NCI-H1694 treated with DMSO at 0.1 percent for 48 hours (cell line): ENCODE measurements at places on chromosomes 1 and 21.

GRCh38 chr1:5969168-5969567, 23.1 kb downstream of the NPHP4 start:
- no peak for DNase-seq

GRCh38 chr1:109214695-109215623, 1.2 kb downstream of the SARS1 start:
- DNase-seq, result peak; percentile 70

DNA sequence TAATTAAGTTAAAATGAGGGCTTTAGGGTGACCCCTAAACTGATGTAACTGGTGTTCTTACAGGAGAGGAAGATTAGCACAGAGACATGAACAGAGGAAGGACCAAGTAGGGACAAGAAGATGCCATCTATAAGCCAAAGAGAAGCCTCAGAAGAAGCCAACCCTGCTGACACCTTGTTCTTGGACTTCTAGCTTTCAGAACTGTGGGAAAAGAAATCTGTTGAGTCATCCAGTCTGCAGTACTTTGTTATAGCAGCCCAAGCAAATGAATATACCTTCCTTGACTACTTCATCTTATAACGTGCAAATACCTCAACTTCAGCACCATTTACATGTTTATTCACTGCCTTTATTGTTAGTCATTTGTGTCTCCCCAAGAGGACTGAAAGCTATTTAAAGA, 3.4 kb downstream of the ZBTB21 start:
- no peak for DNase-seq

GRCh38 chr1:26450908-26451307, 18.8 kb downstream of the DHDDS start:
- no peak for DNase-seq

DNA sequence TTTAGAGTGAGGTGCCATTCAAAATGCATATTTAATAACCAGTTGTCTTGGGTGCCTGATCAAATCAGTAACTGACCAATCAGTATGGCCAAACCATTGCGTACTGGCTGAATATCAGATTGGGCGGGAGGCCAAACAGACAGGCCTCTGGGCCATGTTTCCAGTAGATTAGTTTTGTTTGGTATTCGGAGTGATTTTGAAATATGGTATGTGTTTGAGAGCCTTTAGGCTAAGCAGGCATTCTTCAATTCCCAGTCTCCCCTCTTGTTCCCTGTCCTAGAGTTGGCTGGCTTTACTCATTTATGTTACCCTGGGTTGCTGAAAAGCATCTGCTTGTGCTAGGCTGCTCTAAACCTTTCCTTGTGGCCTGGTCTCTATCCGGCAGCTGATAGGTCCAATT, 80.1 kb downstream of the BACH1 start:
- DNase-seq, result no peak

GRCh38 chr1:78913950-78914349, 92.6 kb downstream of the ADGRL4 start:
- no peak for DNase-seq

DNA sequence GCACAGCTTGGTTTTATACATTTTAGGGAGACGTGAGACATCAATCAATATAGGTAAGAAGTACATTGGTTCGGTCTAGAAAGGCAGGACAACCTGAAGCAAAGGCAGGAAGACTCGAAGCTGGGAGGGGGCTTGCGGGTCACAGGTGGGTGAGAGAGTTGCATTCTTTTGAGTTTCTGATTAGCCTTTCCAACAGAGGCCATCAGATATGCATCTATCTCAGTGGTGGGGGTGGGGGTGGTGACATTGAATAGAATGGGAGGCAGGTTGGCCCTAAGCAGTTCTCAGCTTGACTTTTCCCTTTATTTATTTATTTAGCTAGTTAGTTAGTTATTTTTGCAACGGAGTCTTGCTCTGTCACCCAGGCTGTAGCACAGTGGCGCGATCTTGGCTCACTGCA, 85.6 kb downstream of the WDR4 start:
- no peak for DNase-seq

DNA sequence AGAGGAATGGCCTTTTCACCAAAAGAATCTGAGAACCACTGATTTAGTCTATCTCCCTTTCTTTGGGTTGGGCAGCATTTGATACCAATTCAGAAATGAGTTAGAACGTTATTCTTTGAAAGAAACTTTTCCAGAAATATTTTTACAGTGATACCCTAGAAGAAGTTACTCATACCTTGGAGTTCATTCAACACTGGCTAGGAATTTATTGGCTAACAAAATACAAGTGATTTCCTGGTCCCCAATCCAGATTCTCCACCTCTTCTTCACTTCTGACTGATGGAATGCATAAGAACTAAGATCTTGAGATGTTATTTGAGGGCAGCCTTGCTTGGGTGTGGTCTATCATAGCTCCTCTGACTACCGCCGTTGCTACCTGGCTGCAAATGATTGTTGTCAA, 9.4 kb downstream of the C1orf162 start:
- DNase-seq, result no peak

GRCh38 chr1:171434717-171435346, 50.5 kb upstream of the PRRC2C start:
- no peak for DNase-seq

DNA sequence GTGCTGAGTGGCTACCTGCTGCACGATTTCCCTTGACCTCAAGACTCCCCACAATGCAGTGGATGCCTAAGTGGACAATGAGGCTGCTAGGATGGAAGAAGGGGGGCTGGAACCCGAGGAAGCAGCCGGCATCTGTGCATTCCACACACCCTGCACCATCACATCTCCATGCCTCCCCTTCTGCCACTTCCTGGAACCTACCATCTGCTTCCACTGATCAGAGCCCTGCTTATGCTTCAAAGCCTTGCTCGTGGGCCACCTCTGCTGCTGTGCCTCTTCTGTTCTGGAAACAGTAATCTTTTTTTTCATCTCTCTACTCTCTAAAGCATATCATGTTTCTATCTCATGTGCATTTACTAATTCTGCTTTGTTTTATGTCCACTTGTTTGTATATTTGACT, 66.2 kb upstream of the WDR26 start:
- peak; percentile 94 for DNase-seq

GRCh38 chr1:169044971-169045370, 61.5 kb upstream of the ATP1B1 start:
- DNase-seq, result no peak

DNA sequence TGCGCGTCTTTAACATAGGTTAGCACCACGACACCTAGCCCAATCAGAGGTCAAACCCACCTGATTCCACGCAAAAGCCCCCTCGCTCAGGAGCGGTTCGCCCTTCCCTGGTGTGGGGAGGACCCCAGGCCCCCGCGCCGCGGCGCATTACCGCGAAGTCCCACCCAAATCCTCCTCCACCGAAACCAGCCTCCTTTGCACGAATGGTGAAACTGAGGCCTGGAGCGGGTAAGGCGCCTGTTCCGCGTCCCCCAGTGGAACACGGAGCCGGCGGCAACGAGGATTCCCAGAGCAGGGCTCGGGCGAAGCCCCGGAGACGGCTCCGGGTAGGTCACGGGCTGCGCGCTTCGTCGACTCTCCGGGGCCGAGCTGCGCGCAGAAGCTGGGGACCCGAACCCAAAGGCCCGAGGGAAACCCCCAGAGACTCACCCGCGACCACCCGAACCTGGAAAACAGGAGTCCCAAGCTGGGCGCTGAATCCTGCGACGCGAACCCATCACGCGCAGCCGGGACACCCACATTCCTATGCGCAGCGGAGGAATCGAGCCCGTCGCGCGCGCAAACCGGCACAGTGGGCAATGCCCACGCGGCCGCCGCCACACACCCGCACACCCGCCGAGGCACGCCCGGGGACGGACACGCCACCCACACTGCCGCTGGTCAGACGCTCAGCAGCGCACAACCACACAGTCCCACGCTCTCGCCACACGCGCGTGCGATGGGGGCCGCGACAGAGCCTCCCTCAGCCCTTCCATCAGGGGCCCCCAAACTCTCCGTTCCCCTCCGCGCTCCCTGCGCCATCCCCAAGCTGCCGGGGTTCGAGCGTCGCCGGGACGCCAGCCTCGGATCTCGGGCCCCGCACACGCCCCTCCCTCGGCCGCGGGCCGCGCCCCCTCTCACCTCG, 507 bp downstream of the GLIS1 start:
- no peak for DNase-seq

DNA sequence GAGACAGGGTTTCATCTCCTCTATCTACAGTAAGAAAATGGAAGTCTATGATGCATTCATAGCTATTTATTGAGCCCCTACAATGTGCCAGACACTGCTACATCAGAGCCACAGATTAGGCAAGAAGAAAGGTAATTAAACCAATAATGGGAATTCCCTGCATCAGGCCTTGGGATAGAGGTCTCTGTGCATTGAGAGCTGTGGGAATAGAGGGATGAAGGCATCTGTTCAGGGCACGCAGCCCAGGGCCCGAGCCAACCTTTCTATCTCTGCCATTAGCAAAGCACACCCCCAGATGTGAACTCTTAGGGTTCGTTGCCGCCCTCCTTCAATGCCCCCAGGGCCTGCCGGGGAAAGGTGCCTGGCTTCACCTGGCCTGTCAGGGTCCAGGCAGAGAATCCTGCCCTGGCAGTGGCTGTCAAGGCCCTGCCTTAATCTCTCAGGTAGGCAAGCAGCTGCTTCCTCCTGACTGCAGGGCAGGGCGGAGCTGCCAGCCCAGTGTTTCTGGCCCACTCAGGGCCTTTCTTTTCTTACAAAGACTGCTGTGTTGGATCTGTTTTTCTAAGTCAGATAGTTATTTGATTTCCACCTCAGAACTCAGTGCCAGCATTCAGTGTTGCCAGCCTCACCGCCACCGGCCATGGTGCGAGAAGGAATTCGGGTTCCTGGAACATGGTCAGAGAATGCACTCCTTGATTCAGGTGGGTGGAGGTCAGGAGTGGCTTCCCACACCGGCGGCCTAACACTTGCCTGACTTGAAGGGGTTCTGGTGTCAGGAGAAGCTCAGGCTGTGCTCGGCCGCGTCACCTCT, 76.1 kb downstream of the PGM1 start:
- DNase-seq, result no peak
